ENCODE measurements at places on chromosomes 13 and 19.

GRCh38 chr13:102901056-102901455, 55.2 kb downstream of the ERCC5 start:
- no peak for DNase-seq

GRCh38 chr19:39409208-39410016, 2.8 kb downstream of the ZFP36 start:
- peak; percentile 97 for DNase-seq

GRCh38 chr19:32682317-32682716, 6.7 kb downstream of the RGS9BP start:
- no peak for DNase-seq

GRCh38 chr19:33108161-33108560, 23.8 kb upstream of the WDR88 start:
- no peak for DNase-seq

GRCh38 chr13:73996569-73996968, 137.6 kb downstream of the KLF12 start:
- no peak for DNase-seq

DNA sequence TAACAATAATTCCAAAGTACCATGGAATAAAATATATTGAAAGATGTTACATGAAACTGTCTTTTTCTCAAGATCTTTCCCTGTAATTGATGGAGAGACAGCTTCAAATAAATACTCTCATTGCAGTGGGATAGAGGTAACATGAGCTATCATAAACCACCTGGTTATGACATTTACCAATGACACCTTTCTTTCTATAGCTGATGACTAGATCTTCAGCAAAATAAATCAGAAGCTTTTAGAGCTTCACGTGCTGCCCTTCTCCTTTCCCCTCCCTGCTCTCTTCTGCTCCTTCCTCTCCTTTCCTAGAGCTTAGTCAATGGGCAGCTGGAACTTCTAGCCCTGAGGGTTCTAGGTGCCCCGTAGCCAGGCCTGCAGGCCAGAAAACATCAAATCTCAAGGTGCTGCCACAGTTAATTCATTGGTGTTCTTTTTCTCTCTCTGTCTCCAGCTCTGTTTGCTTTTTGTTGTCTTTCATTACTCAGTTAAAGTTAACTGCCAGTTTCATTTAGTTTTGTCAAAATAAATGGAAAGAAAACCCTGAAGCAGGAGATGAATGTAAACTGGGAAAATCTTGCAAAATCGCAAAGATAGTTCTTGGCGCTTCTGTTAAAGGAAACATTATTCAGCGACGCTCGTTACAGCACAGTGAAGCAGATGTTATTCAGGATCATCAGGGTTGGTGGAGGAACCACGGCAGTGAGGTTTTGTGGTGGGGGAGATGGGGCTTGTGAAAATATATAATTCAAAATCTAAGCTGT, 8.3 kb upstream of the METTL21C start:
- peak; percentile 26 for DNase-seq

- no peak for DNase-seq
These were observed 8.9 kb downstream of the SEMA6B start for GRCh38 chr19:4550479-4551050.

DNA sequence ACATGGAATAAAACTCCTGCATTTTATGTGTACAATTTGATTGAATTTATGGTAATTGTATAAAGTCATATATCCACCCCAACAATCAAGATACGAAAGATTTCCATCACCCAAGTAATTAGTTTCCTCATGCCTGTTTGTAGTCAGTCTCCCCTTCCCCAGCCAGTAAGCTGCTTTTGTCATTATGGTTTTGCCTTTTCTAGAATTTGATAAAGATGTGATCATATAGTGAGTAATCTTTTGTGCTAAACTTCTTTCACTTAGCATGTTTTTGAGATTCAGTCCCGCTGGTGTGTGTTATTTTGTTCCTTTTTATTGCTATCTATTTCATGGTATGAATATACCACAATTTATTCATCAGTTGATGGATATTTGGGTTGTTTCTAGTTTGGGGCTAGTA, 16.0 kb downstream of the ITM2B start:
- DNase-seq: no peak

DNA sequence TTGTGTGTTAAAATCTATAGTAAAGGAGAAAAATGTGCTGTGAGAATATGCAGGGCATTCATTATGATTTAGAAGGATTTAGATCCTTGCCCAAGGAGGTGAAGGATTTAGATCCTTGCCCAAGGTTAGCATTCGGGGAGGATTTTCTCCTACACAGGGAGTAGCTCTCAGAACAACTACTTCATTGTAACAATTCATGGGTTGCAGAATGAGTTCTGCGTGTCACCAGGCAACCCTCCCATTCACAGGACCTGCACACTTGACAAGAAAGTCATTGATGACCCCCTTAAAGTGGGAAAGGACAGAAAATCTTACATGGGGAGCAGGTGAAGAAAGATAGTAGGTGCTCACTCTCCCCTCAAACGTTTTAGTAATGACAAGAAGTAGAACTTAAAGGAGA, 167.1 kb upstream of the MAB21L1 start:
- DNase-seq: no peak

GRCh38 chr19:38317104-38317612, 1.4 kb upstream of the YIF1B start:
- no peak for DNase-seq

DNA sequence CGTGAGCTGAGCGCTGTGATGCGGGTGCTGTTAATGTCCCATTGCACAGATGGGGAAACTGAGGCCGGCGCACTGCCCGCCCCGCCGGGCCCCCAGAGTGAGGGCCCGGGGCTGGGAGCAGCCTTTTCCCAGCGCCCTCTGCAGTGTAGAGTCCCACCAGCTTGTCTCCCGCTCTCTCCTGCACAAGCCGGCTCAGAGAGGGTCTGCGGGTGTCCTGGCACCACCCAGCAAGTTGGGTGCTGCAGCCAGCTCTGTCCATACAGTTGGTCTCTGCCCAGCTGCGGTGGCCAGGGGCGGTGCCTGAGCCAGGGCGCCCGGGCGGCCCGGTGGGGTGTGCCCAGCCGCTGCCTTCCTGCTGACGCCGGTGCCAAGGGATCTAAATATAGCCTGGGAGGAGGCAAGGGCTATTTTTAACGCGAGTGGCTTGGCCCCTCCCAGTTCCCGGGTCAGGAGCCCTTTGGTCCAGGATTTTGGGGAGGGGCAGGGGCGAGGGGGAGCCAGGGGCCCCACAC, 19.3 kb downstream of the GADD45B start:
- no peak for DNase-seq

GRCh38 chr19:10256551-10256950, 4.5 kb downstream of the MRPL4 start:
- DNase-seq: no peak

DNA sequence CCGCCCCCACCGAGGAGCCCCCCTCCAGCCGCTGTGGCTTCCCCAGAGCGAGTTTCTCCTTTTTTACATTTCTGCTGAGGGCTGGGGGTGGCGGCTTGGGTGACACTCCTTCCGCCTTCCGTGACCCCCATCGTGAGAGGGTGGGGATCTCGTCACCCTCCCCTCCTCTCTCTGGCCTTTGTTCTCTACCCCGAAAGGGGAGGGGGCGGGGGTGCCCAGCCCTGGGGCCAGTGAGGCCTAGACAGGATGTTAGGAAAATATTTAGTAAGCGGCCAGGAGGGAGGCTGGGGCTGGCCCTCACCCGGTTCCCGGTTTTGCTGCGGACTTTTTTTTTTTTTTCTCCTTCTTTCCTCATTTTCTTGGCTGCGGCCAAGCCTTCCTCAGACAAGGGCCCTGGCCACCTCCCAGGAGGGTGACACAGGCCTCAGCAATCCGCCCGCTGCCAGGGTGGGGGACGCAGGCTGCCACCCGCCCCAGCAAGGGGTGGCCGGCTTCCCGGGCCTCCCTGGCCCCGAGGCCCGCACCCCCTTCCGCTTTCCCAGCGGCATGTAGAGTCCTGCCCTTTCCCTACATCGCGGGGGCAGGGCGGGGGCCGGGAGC, 3.9 kb downstream of the MIDN start:
- DNase-seq: peak; percentile 98

GRCh38 chr13:98489446-98490194, 87.3 kb downstream of the STK24 start:
- DNase-seq: no peak

- no peak for DNase-seq
These were observed 85.4 kb upstream of the TM9SF2 start for GRCh38 chr13:99415851-99416331.

GRCh38 chr19:6765738-6766356, 1.4 kb downstream of the SH2D3A start:
- no peak for DNase-seq

DNA sequence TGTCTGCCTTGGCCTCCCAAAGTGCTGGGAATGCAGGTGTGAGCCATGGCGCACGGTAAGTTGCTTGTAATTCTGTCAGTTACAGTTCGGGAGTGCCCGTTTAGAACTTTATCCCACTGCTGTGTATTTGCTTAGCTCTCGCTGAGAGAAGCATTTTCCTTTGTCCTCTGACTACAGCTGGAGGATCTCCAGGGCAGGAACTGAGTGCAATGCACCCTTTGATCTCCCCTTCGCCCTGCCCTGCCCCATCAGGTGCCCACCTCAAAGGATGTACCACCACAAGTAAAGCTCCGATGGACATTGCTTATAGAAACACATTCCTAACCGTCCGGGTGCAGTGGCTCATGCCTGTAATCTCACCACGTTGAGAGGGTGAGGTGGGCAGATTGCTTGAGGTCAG, 6.5 kb downstream of the BRME1 start:
- DNase-seq: no peak

GRCh38 chr19:29941828-29942403, at the start of gene URI1:
TSS of gene URI1 (plus strand) at chr19:29942239. CDS start at chr19:29942548, 309 bp downstream.
- DNase-seq: peak; percentile 95

DNA sequence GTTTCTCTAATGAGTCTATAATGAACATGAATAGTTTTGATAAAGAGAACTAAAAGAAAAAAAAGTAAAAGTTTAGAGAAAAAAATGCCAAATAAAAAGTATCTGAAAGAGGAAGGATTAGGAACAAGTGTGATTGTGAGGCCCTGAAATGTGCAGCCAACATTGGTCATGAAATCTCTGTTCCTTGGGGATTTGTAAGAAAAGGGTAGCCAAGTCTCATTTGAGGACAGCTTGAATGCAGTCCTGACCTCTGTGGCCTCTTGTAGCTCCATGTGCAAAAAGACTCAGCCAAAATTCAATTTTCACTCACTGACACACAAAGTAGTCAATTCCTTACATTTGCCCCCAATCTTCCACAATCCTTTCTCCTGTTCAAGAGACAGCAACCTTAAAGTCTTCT, 167.9 kb downstream of the KLF12 start:
- no peak for DNase-seq

DNA sequence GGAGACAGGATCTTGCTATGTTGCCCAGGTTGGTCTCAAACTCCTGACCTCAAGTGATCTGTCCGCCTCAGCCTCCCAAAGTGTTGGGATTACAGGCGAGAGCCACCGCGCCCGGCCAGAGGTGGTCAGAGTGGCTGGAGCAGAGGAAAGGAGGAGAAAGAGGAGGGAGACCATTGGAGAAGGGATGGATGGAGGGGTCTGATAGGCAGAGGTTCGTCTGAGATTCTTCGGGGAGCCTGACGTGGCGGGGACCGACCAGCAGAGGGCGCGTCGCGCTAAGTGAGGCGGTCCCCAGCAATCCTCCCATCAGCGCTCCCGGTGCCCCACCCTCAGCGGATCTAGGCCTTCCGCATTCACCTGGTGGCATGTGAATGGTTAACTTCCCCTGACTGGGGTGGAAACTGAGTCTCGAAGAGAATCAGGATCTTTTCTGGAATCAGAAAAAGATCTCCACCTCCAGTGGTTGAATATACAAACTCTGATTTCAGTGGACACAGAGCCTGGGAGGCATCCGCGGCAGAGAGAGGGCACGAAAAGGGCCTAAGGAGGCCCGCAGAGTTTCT, 8.8 kb downstream of the GTPBP3 start:
- no peak for DNase-seq

- no peak for DNase-seq
These were observed 70.7 kb upstream of the UBAC2 start for GRCh38 chr13:99129951-99130350.

DNA sequence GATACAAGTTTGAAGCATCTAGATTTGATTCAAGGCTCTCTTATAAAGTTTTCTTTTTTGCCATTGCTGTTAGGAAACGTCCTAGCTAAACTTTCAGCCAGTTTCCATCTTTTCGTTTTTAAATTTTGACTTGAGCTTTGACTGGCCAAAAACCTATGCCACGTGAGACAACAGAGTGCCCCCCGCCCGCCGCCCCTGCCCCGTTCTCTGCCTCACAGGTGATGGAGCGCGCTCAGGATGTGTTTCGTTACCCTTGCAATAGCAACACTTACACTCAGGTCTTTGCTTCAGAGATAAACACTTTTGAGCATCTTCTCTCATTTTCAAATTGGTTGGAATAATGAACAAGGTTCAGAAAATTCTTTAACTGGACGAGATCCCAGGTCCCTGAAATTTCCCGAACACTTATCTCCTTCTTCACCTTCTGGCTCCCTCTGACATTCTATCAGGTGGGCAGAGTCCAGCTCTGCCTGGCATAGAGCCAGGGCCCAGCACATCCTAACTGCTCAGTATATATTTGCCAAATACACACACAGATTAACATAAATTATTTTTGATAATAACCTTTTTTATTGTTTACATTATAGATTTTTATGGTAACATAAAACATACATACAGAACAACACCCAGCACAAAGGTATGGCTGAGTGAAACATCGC, 301.1 kb downstream of the IRS2 start:
- no peak for DNase-seq

GRCh38 chr13:44303681-44304432, 69.8 kb upstream of the SERP2 start:
- no peak for DNase-seq

DNA sequence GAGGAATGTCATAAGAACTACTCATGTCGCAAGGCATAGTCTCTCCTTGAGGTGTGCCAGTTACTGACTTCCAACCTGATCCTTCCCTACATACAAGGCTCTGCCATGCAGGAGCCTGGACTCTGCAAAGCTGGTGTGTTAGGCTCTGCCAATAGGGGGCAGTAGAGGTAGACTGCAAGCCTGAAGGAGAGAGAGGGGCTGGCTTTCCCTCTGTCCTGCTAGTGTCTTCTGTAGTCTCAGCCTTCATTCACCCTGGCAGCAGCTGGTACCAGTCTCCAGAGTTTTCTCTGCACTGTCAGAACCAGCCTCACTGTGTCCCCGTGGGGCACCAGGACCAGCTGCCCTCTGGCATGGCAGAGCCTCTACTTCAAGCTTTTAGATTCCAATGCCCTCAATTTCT, 14.5 kb downstream of the SHISA2 start:
- DNase-seq: no peak

- no peak for DNase-seq
These were observed at the start of gene NCR1 for GRCh38 chr19:54905803-54906511. TSS of gene NCR1 (plus strand) at chr19:54906148. CDS start at chr19:54906188, 40 bp downstream.
